ENCODE measurements at places on chromosomes 5 and 9.
A peak's percentile ranks its signal among the peaks of the same experiment; 100 is the strongest.

- no peak for DNase-seq
These were observed 39.7 kb upstream of the NIPBL start for GRCh38 chr5:36836831-36837230.

GRCh38 chr9:21141427-21141882 is at the start of gene IFNW1:
IFNW1 (minus strand) TSS chr9:21141832; CDS start chr9:21141570, 262 bp downstream.
- no peak for DNase-seq

DNA sequence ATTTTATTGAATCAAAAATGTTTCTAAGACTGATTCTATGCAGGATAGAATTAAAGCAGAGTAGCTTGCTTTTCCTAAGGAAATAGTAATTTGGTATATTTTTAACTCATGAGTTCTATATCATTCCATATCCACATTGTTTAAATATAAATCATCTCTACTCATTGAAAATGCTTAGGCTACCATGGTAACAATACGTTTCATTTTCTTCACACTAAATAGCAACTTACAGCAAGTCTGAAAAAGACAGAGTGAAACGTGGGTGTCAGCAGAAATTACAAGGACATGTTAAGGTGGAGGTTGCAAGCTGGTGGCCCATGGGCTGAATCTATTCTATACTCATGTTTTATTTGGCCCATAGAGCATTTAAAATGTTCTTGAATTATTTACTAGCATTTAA is 487.9 kb downstream of the ARHGEF28 start:
- DNase-seq = no peak

GRCh38 chr5:77560677-77561263 is 68.7 kb upstream of the WDR41 start:
- no peak for DNase-seq

DNA sequence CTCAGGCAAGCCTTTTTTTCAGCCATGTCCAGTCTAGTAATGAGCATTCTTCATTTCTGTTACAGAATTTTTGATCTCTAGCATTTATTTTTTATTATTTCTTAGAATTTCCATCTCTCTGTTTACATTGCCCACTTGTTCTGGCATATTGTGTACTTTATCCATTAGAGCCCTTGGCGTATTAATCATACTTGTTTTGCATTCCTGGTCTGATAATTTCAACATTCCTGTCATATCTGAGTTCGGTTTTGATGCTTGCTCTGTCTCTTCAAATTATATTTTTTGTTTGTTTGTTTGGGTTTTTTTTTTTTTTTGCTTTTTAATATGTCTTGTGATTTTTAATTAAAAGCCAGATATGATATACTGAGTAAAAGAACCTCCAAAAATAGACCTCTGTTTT is 23.0 kb upstream of the JAK2 start:
- DNase-seq = no peak

- DNase-seq = no peak
These were observed 875 bp downstream of the ACO1 start for GRCh38 chr9:32385152-32385884.

- no peak for DNase-seq
These were observed 208.6 kb downstream of the MPDZ start for GRCh38 chr9:13070612-13071595.

GRCh38 chr5:1783216-1783554 is 16.5 kb downstream of the MRPL36 start:
- DNase-seq = no peak

DNA sequence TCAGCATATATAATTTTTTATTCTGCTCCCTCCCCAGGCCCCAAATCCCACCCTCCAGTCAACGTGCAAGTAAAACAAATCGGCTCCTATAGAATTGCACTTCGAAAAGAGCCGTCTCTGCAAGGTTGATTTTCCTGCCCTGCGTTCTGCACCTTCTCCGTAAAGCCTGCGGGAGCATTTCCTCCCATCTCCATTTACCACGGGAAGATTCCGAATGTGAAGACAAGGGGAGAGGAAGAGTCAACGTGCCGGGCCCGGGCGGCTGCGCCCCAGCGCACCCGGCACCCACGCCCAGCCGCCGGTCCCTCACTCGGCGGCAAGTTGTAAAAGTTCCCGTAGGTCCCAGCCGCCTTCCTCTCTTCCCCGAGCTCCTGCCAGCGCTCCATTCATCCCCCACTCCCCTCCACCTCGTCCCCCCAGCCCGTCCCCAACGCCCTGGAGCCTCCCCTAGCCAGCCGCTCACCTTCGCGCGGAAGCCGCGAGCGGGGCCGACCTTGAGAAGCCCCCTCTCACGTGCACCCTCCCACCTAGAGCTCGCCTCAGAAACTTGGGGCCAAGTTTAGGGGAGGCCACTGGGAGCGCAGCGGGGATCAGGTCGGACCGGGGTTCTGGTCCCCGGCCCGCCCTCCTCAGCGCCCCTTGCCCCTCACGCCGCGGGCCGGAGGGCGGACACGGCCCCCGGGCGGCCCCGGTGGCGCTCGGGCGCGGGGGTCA is 431 bp downstream of the BNC2 start:
- no peak for DNase-seq

GRCh38 chr5:159034083-159034824 is 65.5 kb downstream of the EBF1 start:
- no peak for DNase-seq

GRCh38 chr9:107137495-107138202 is 145.4 kb upstream of the RAD23B start:
- peak; percentile 6 for DNase-seq

- DNase-seq = no peak
These were observed 290.1 kb downstream of the HINT1 start for GRCh38 chr5:130874861-130875417.

GRCh38 chr5:175025077-175025476 is 300.7 kb downstream of the MSX2 start:
- no peak for DNase-seq

- DNase-seq = no peak
These were observed 116.9 kb upstream of the ARRDC3 start for GRCh38 chr5:91499943-91500531.

- DNase-seq = no peak
These were observed 39.1 kb downstream of the SYK start for GRCh38 chr9:90840696-90841095.

DNA sequence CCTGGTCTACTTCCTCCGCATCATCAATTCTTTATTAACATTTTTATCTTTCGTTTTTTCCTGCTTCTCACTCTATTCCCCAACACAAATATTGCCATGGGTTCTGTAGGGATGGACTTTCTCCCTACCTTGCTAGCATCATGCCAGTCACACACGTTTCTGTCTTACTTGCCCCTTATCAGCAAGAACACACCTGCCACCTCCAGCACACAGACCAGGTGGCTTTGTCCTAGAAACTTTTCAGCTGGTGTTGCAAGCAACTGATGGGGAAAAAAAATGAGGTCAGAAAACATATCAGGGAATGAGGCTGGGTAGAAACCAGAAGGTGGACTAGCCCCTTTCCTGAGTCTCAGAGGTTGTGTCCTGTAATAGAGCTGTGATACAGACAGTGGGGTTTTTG is 5.8 kb downstream of the SH3RF2 start:
- DNase-seq = no peak

DNA sequence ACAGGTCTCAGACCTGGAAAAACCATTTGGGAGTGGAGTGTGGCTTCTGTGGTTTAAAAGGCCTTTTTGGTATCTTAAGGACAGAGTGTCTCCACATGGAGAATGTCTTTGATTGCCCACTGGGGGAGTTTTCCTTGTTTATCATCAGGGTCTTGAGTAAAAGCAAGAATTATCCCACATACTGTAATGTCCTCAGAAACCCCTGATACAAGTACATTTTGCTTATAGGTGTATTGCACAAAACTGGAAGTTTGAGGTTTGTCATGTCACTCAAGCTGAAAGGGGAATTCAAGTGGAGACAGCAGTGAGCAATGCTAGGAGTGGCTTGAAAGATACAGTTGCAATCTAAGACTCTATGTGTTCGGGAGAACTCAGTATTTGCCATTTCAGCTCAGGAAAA is 62.7 kb upstream of the GRAMD2B start:
- no peak for DNase-seq

DNA sequence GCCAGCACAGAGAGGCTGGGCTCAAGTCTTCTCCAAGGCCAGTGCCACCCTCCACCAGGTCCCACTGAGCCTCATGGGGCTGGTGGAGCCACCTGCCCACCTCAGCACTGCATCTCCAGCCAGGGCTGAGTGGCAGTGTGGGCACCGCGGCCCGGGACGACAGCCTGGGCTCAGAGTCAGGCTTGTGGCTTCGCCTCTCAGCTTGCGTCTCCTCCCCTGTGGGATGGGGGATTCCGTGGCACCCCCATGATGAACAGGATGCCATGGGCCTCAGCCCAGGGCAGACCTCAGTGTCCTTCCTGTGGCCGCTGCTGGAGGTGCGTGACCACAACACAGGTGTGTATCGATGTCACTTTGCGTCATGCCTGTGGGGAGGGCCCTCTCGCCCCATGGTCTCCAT is 136.4 kb upstream of the PPP1R26 start:
- DNase-seq = no peak

DNA sequence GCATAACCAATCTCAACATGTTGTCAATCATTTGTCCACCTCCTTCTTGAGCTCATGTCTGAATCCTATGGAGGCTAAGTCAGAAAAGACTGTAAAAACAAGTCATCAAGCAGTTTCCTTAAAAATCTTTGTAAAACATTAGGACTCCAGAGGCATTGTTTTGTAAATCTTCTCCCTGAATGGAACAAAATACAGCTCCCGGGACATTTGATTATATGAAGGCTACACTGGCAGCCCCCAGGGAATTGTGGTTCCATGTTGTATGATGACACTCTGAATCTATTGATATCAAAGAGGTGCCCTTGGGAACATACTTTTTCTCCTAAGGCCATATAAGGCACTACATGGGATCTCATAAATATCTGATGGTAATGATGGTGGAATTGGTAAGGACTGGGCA is 83.2 kb upstream of the NUDT12 start:
- DNase-seq = no peak

DNA sequence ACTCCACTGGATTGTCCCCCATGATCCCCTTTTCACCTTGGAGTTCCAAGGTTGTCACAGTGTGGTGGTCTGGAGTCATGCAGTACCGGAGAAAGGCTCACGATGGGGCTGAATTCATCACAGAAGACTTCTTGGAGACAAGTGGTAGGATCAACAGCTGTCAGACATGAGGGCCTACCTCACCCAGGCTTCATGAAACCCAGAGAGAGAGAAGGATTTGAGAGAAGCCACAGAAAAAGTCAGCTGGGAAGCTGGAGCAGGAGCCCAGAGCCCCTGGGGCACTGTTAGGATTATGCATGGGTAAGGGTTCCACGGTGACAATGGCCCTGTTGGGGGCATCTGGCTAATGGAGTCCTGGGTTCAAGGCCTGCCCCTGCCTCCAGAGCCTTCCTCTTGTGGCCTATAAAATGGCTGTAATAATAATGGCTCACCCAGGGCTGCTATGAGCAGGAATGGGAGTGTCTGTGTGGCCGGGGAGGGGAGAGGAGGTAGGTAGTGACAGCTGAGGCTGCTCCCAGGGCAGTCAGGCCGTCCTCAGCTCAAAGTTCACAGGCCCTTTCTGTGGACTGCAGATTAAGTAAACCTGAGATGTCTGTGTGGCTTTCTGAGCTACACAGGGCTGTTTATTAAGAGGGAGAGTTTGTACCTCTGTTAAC is 910 bp downstream of the TRIM14 start:
- peak; percentile 47 for DNase-seq

- no peak for DNase-seq
These were observed 223.2 kb downstream of the MSX2 start for GRCh38 chr5:174947548-174947947.

- no peak for DNase-seq
These were observed 279.7 kb downstream of the NPR3 start for GRCh38 chr5:32990593-32991420.

GRCh38 chr9:133800266-133800665 is 62.1 kb upstream of the SARDH start:
- no peak for DNase-seq

DNA sequence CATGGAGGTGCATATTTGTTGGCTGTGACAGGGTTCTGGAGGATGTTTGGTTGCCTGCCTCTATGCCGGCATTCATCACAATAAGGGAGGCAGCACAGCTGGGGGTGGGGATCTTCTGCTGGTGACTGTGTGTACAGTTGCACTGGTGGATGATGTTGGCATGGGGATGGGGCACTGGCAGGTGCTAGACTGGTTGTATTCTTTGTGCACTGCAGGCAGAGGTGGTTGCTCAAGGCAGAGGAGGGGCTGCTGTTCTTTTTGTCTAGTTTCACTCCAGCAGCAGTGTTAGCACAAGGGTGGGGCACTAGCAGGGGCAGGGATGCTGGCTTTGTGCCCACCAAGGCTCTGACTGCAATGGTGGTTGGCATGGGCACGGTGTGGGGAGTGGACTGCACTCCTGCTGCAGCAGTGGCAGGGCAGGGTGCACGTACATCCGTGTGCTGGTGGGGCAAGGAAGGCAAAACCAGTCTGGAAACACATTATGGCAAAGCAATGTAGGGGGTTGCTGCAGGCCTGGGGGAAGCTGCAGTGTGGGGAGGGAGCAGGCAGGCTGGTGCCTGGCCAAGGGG is 69.3 kb downstream of the ISOC1 start:
- DNase-seq = no peak

DNA sequence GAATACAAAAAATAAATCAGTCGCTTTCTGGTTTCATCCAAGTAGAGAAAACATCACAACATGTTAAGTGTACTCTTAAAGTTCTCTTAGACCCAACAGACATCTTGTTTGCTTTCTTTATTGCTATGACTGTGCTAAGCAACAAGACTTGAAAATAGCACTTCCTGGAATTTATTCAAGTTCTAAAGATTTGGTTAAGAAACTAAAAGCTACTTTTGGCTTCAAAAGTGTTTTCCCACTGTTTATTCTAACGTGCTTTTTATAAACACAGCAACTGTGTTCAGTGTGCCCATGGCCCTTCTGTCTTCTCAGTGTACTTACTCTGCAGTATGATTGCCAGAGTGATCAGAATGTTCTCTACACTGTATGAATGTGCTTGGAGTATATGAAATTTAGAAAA is 109.8 kb downstream of the GIN1 start:
- DNase-seq = no peak

DNA sequence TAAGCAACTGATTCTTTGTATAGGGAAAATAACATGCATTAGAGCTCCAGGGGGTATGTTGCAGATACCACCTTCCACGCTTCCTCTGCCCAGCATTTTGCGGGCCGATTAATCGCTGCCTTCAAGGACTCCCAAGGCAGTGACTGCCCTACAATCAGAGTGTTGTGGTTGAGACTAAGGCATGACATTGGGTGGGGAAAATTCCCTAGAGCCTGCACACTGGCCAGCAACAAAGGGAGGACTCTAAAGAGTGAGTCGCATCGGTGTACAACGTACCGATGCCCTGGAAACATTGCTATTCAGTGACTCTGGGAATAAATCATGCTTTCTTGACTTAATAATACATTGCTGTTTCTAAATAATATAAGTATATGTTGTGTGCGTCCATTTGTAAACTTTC is 119.7 kb downstream of the ZNF462 start:
- DNase-seq = no peak

- no peak for DNase-seq
These were observed 587 bp downstream of the C5orf47 start for GRCh38 chr5:173989432-173990082.

Measured in stimulated activated naive CD8-positive, alpha-beta T cell treated with anti-CD3 and anti-CD28 coated beads, Interleukin-15, Interleukin-2, amounts not matched to agents 100 U/mL and 50 U/mL, for 24 hours (primary cell).